ENCODE measurements at places on chromosomes 11 and 22. TPM values are rescaled to one million over a fixed set of nuclear protein-coding genes. Genes with fewer than 3 reads are reported as not detected.

LRRC32 gene
- total RNA-seq: not detected

FAM227A gene
- 0.83 TPM for total RNA-seq

OVCH2 gene
- total RNA-seq: not detected

MMP8 gene
- not detected for total RNA-seq

DSCAML1 gene
- total RNA-seq: not detected

All from A172 (cell line).